ENCODE measurements at places on chromosomes 1 and 21.

GRCh38 chr1:31834501-31834900 is 18.7 kb upstream of the SPOCD1 start:
- DNase-seq, result no peak

DNA sequence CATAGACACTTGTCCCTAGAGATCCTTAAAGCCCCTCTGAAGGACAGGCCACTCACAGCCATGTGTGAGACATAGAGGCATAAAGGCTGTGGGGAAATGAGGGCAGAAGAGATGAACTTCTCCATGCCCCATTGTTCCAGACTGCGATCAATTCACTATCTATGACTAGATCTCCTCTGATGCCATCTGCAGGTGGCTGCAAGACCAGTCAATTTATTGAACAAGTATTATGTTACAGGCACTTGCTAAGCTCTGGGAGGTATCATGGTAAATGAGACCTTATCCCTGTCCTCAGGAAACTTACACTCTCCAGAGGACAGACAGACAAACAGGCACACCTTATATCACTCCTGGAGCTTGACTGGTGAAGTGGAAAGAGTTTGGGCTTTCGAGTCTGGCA is 22.9 kb downstream of the UBIAD1 start:
- DNase-seq, result no peak

DNA sequence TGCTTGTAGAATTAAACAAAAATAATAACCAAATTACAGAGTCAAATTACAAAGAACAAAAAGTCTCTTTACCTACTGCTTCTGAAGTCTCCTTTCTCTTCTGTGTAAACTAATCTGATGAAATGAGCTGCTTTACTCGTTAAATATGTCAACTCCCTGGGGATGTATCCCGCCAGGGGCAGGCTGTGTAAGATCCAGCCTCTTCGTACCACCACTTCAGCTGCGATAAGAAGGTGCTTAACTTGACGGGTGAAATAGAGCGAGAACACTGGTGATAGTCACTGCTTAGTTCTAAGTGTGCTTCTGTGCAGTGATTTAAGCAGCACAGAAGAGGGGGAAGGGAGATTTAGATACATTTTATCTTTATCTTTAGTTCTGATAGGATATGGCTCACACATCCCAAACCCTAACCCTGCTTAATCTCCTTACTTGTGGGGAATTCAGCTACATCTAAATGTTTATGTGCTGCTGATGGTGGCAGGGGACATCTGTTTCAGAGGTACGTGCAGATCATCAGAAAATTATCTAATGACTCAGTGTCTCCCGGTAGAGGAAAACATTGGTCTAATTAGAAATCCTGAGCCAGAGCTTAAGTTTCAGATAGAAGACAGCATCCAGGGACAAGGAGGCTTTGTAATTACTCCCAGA is 46.0 kb downstream of the RHOU start:
- no peak for DNase-seq

- DNase-seq, result peak; percentile 52
These were observed 57.9 kb downstream of the FMN2 start for GRCh38 chr1:240149484-240150094.

DNA sequence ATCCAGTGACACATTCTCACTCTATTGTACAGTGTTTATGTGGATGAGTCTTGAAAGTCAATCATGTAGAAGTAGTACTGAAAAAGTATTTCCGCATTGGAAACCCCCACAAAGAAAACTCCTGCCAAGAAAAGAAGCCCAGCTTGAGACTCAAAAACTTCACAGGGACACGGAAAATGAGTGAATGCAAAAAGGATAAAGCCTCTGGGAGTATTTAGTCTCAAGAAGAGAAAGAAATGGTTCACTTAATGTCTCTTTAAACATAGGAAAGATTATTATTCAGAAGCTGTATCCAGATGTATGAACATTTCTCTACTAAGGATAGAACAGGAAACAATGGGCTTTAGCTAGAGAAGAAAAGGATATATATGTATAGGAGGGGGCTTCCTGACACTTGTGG is 304.5 kb downstream of the BARHL2 start:
- DNase-seq, result no peak

DNA sequence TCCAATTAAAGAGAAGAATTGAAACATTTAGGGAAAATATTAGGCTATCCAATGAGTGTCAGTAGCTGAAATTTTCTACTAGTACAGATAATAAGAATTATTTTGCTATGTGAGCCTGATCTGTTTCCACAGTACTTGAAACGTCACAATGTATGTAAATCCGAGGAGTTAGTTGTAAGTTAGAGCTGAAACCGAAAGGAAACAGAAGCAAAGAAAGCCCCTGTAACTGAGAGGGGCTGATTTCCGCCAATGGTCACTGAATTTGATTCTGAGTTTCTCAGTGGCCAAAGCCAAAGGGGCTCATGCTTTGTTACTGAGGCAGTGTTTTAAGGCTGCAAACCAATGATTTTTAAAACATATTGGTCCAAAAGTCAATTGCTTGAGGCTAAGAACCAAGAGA is 168.3 kb upstream of the DUSP10 start:
- DNase-seq, result no peak

DNA sequence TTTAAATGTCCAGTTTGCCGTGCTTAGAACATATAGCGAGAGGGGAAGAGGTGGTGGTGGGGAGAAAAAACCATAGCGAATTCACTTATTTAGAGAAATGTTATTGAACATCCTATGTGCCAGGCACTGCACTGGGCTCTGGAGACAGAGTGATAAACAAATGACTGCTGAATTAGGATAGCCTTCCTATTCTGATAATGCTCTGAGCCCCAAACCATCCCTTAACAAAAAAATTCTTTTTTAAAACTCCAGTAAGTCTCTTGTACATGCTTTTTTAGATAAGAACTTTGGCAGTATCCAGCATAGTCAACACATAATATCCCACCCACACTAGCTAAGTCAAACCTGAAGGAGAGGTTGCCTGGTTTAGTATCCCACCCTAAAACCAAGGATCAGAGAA is 8.5 kb downstream of the SZT2 start:
- peak; percentile 73 for DNase-seq

DNA sequence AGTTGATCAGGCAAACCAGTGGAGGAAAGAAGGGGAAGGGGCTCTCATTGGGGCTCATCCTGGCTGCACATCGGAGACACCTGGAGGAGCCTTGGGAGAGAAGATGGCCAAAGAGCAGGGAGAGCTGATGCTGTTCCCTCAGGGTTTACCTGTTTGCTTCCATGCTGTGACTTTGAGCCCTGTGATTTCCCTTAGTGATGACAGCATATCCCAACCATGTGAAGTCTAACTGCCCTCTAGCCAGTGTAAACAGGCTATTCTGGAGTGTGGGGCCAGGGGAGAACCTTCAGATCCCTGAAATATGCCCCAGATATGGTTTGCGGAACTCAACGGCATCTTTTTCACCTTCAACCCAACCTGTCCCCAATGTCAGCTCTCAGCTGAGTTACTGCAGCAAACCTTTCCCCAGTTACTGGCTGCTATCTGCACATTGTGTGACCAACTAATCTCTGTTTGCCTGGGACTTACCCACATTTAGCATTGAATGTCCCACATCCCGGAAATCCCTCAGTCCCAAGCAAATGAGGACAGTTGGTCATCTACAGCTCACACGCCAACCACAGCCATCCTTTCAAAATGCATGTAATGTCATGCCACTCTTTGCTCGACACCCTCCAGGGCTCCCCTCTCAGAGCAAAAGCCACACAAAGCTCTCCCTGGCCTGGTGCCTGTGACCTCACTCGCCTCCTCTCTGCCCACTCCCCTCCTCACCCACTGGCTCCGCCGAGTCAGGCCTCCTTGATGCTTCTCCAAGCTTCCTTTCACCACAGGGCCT is 242.3 kb downstream of the KCNJ6 start:
- DNase-seq, result no peak

- no peak for DNase-seq
These were observed 22.0 kb upstream of the FAM131C start for GRCh38 chr1:16095447-16095846.

- DNase-seq, result peak; percentile 61
These were observed at the start of gene TLCD4 for GRCh38 chr1:95117207-95118066. Gene TLCD4 (plus strand): TSS chr1:95117355. CDS start chr1:95143902, 26,547 bp downstream.

DNA sequence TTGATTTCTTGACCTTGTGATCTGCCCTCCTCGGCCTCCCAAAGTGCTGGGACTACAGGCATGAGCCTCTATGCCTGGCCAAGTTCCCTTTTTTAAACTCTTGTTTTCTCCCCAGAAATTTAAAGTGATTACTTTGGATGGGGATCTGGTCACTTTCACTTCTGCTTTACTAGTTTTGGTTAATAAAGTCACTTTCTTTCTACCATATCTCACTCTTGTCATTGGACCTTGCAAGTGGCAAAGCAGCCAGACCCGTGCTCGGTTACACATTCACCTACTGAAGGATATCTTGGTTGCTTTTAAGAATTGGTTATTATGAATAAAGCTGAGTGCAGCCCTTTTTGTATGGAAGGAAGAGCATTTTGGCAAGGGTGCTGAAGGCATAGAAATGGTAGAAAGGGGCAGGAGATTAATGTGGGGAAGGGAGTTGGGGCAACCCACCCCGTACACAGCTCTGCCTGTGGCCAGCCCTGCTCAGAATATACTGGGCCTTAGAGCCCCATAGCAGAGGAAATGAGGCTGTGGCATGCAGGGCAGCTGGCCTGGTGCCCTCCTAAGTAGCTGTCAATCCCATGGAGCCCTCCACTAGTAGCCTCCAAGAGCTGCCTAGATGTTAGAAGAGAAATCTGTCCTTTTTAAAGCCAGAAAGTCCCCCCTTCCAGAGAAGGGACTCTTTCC is 40.7 kb downstream of the CD2 start:
- peak; percentile 28 for DNase-seq

- no peak for DNase-seq
These were observed 679.4 kb upstream of the ADGRL2 start for GRCh38 chr1:81121306-81121705.

DNA sequence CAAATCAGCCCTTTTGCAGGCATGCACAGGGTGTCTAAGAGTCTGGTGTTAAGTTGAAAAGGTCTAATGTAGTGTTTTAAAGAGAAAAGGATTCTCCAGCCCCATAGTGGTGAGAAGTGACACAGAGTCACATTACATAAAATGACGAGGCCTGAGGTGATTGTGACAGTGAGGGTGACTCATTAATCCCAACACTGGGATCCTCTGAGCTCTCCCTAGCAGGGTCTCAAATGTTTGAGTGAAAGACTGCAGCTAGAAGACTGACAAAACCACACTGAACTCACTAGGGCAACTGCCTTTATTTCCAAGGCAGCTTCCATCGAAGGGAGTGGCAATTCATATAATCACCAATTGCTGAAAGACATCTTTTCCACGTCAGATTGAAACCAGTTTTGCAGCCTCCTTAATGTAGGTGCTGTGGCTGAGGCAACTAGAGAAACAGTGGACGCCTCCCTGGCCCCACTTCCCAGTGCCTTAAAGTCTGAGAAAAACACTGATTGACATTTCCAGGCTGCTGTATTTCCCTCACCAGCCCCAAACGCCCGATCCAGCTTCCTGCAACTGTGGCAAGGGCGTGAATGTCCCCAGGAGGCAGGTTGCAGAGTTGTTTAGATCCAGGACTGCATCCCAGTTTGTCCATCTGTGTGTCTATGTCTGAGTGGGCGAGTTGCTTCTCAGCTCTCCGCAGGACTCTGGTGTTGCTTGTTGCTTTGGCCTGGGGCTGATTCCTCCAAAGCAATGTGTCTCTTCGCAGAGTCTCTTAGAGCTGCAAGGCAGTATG is 81.4 kb downstream of the RUNX1 start:
- DNase-seq, result no peak

- no peak for DNase-seq
These were observed 71.1 kb upstream of the MROH9 start for GRCh38 chr1:170864238-170864637.

GRCh38 chr1:222989443-222989842 is 153.6 kb downstream of the TLR5 start:
- DNase-seq, result no peak

GRCh38 chr1:228013131-228013934 is 6.5 kb downstream of the WNT3A start:
- no peak for DNase-seq

- no peak for DNase-seq
These were observed 18.3 kb downstream of the IL6R start for GRCh38 chr1:154423304-154423987.

GRCh38 chr1:222392556-222392955 is 155.3 kb downstream of the HHIPL2 start:
- no peak for DNase-seq

- DNase-seq, result no peak
These were observed 189.1 kb downstream of the SMYD3 start for GRCh38 chr1:246318036-246318359.

GRCh38 chr1:9338397-9339246 is 45.9 kb downstream of the SPSB1 start:
- no peak for DNase-seq

GRCh38 chr21:41234569-41234968 is 66.6 kb downstream of the BACE2 start:
- DNase-seq, result no peak
